ENCODE measurements at places on chromosomes 6 and 20.

DNA sequence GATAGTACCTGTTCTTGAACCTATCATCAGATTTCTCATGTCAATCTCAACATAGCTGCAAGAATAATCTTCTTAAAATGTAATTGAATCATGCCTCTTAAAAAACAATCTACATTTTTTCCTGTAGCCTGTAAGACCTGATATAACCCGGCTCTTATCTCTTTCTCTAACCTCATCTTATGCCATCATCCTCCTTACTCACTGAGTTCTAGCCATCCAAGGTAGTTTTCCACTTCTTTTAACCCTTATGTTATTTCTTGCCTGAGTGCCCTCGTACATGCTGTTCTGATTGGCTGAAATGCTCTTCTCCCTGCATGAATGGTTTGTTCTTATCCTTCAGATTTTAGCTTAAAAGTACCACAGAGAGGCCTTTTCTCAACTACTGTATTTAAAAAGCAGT, 16.4 kb downstream of the SLC17A5 start:
- no peak for DNase-seq

GRCh38 chr6:24524329-24524728, 29.6 kb downstream of the ALDH5A1 start:
- no peak for DNase-seq

DNA sequence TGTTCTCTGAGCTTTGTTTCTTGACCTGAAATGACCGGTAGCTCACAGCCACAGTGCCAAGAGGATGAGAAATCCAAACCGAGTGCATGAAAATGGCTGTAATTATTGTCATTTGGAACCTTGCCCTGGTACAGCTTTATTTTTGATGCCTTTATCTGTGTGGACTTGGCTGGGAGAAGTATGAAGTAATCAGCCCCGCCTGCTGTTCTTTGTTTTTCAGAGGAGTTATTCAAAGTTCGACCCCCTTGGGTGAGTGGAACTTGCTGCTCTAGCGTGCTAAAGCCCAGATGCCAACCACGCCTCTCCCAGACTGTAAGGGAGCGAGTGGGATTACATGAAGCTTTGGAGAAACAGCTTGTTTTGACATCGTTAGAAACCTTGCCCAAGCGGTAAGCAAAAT, 48.3 kb downstream of the ECT2L start:
- DNase-seq = no peak

- no peak for DNase-seq
Measured at GRCh38 chr6:11062715-11063114, 18.6 kb upstream of the ELOVL2 start.

- peak; percentile 87 for DNase-seq
Measured at GRCh38 chr6:168417191-168417590, 23.8 kb upstream of the SMOC2 start.

GRCh38 chr6:81750681-81751387, 1.6 kb downstream of the TENT5A start:
- no peak for DNase-seq

- DNase-seq = no peak
Measured at GRCh38 chr6:146827216-146827928, 228.6 kb downstream of the ADGB start.

GRCh38 chr6:12813321-12813720, 96.8 kb downstream of the PHACTR1 start:
- no peak for DNase-seq

GRCh38 chr6:20715135-20715806, 181.0 kb downstream of the CDKAL1 start:
- DNase-seq = no peak

- no peak for DNase-seq
Measured at GRCh38 chr6:157558487-157559200, 177.7 kb downstream of the ZDHHC14 start.

- peak; percentile 60 for DNase-seq
Measured at GRCh38 chr20:21936720-21937380, 231.4 kb downstream of the PAX1 start.

DNA sequence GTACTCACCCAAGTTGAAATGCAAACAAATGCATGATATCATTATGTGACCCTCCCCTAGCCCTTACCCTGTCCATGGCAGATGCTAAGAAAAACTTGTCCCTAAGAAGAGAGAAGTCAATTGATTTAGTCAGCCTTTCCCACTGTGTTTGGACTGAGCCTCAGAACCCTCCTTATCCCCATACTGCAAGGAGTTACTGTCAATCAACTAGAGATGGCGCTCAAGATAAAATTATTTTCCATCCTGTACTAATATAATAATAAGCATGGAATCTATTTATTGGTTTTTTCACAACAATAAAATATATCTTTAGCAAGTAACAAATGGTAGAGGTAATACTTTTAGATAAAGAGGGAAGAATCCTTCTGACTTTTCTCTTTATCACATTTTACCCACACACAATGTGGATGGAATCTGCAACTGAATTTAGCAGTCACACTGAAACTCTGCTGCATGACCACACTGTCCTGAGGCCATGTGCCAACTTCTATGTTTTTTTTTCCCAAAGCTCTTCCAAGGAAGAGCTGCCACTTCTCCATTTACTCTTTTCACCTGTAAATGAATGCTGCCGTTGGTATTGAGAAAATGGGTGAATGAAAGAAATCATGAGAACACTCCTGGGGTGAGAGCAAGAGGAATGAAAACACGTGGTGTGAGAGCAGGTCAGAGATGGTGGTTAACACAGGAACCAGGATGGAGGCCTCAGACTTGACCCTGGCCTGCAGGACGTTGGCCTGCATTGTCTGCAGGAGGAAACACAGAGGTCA, 10.5 kb downstream of the NT5E start:
- no peak for DNase-seq
